ENCODE measurements at places on chromosomes 1 and 21.

GRCh38 chr1:30336550-30337323 is 386.6 kb downstream of the MATN1 start:
- no peak for DNase-seq

GRCh38 chr1:114696810-114697209 is 1.5 kb upstream of the AMPD1 start:
- DNase-seq = no peak

GRCh38 chr1:174391716-174392115 is 56.0 kb upstream of the GPR52 start:
- DNase-seq = no peak

DNA sequence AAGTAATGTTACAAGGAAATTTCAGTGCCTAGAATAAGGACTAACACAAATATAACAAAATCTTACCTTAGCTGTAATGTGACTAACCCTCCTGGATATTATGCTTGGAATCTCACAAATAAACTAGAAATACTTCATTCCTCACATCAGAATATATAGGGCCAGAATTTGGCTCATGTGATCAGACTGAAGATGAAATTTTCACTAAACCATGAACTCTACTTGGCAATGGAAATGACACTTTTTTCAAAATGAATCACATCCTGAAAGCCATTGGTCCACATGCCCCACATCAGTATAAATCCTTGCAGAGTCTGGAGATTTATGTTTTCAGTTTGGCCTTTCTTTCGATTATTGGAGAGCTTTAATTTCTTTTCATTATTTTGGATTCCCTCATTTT is 227.8 kb downstream of the NRIP1 start:
- DNase-seq = no peak

DNA sequence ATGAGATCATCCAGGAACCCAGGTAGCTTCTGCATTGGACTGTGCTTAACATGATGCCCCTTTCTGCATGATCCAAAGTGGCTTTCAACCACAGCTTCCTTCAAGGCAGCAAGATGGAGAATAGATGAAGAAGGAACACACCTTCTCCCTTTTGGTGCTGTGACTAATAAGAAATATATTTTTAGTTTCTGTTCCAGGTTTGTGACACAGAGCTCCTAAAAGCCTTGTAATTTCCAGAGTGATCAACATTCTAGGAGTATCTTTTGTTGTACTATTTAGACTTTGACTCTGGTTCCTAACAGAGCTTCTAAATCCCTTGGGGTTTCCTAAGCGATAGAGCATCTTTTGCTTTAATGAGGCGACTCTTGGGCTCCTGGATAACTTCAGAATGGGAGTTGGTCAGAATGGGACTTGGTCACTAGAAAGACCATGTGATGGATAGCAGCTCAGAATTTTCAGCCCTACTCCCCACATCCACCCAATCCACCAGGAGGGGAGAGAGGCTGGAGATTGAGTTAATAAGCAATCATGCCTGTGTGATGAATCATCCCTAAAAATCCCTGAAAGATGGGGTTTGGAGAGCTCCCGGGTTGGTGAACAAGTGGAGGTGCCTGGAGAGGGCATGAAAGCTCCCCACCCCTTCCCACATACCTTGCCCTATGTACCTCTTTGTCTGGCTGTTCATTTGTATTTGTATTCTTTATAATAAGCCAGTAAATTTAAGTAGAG is 134.8 kb downstream of the FGGY start:
- no peak for DNase-seq

- DNase-seq = no peak
These were observed 2.1 kb upstream of the FTCD start for GRCh38 chr21:46157396-46157986.

DNA sequence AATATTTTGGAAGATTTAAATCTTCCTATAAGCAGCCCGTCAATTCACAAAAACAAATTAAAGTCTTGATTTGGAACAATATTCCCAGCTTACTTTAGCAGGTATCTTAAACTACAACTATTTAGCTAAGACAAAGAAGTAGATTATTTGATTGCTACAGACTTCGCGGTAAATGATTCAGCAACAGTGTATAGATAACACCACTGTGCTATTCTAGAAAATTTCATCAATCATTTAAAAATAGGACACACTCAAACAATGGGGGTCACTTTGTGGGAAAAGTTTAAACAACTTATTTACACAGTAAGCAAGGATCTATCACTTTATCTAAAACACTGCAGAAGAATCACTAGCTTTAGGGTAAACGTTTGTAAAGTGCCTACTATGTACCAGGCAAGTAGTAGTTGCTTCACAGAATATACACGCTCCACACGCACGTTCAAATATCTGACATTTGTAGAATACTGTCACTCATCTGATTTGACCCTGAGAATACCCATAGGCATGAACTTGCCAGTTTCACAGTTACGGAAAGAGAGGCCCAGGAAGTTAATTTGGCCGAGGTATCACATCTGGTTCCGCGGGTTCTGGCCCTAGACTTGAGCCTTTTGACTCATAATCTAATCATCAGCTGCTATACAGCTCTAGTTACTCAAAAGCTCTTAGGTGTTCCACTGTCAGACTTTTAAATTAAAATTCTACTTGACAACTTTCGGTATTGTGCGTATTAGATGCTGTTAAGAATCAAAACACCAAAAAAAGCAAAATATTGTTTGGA is 876 bp downstream of the DENND2C start:
- no peak for DNase-seq

DNA sequence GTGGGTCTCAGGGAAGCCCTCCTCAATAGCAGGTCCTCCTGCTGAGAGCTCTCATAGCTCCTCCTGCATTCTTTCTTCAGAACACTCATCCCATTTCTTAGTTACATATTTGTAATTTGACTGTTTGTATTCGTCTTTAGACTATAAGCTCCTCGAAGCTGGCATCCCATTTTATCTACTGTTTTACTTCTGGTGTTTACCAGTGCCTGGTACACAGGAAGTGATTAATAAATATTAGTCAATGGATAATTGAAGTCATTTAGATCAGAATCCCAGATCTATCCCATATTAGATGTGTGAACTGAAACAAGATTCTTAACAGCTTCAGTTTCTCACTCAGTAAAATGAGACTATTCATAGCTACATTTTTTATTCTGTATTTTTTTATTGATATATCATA is 88.7 kb downstream of the PLPP3 start:
- DNase-seq = no peak

GRCh38 chr1:218374401-218375353 is 29.5 kb downstream of the TGFB2 start:
- no peak for DNase-seq

DNA sequence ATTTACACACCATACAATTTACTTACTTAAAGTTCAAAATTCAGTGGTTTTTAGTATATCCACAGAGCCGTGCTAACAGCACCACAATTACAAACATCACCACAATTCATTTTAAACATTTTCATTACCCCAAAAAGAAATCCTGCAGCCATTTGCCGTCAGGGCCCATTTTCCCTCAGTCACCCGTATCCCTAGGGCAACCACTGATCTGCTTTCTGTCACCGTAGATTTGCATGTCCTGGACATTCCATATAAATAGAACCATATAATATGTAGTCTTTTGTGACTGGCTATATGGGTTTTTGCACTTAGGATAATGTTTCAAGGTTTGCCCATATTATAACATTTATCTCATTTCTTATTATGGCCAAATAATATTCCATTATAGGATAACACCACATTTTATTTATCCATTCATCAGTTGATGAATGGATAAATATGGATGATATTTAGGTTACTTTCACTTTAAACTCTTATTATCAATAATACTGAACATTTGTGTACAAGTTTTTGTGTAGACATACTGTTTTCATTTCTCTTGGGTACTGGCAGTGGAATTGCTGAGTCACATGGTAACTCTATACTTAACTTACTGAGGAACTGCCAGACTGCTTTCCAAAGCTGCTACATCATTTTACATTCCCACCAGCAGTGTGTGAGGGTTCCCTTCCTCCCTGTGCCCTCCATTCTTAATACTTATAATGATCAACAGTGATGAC is 68.9 kb downstream of the ST3GAL3 start:
- no peak for DNase-seq

GRCh38 chr21:36773117-36773516 is 74.2 kb downstream of the SIM2 start:
- DNase-seq = no peak

DNA sequence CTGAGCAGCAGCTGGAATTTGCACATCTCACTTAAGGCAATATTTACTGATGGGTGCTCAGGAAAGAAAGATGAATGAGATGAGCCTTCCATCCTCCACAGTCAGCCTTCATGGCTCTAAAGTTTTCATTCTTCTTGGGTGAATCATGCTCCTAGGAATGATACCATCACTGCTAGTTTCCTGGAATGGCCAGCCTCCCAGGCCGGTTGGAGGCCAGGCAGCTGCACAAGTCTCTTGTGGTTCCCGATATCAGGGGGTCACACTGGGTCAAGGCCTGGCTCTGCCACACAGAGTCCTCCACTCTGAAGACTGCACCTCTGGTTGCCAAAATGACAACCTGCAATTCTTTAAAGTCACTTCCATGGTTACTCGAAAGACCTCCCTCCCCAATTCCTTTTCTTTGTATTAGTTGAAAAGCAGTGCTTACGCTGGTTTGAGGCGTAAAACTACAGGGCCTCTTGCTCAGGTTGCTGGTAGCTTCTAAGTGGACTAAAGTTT is 46.2 kb upstream of the PALMD start:
- DNase-seq = no peak

- DNase-seq = no peak
These were observed 16.1 kb downstream of the SMYD2 start for GRCh38 chr1:214296860-214297745.

GRCh38 chr1:85496941-85497582 is 32.1 kb upstream of the DDAH1 start:
- no peak for DNase-seq

- DNase-seq = no peak
These were observed 77.0 kb upstream of the ARHGAP29 start for GRCh38 chr1:94314222-94314858.

DNA sequence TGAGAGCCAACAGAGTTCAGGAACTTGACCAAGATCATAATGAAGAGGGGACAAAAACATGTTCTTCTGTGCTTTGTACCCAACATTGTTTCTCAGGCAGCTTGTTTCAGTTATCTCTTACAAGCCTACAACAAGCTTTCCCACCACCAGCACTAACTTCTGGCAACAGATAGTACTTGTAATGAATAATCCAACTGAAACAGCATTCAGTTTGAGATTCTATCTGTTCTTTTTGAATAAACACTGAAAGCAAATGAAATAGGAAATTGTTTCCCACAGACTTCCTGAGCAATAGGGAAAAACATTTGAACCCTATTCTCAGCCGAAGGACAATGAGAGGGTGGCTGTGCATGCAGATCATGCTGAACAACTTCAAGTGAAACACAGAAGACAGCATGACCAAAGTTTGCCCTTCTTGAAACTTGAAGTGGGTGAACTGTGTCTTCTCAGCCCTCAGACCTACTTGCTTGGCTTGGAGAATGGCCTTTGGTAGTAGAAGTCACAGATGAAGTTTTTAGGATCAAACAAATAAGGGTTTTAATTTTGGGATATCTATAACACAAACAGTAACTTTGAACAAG is 11.2 kb upstream of the HOOK1 start:
- DNase-seq = no peak

DNA sequence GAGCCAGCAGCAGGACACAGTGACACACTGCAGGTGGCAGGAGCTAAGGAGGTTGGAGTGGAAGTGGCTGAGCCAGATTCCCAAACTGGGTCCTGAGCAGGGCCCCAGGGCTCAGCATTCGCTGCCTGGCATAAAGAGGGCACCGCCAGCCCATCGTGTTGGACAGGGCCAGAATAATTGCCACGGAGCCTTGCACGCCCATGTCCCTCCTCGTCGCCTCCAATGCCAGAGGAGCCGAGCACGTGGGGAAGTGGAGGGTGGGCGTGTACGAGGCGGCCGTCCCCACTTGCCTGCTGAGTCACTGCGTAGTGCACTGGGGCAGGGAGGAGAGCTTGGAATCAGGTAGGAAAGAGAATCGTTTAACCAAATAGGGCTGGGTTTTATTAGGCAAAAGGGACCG is 26.1 kb upstream of the LRRC47 start:
- no peak for DNase-seq

DNA sequence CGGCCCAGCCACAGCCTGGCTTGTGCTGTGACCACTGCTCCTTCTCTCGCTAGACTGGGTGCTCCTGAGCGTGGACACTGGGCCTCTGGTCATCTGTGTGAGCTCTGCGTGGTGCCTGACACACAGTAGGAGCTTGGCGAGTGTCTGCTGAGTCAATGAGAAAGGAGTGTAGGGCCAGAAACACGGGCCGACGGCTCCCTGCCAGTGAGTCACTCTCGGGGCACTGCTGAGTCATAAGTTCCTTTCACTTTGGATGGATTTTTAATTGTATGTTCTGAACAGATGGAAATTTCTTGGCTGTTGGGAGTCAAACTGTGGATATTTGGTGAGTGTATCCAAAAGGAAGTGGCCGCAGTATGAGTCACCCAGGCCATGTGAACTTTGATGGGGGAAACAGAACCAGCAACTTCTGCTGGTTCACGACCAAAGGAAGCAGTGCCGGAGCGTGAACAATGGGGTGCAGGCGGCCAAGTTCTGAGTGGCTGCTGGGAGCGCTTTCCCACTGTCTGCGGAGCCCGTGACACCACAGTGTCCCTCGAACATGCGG is 41.0 kb upstream of the COL18A1 start:
- no peak for DNase-seq

- no peak for DNase-seq
These were observed 37.5 kb downstream of the TRPM2 start for GRCh38 chr21:44390886-44391285.

DNA sequence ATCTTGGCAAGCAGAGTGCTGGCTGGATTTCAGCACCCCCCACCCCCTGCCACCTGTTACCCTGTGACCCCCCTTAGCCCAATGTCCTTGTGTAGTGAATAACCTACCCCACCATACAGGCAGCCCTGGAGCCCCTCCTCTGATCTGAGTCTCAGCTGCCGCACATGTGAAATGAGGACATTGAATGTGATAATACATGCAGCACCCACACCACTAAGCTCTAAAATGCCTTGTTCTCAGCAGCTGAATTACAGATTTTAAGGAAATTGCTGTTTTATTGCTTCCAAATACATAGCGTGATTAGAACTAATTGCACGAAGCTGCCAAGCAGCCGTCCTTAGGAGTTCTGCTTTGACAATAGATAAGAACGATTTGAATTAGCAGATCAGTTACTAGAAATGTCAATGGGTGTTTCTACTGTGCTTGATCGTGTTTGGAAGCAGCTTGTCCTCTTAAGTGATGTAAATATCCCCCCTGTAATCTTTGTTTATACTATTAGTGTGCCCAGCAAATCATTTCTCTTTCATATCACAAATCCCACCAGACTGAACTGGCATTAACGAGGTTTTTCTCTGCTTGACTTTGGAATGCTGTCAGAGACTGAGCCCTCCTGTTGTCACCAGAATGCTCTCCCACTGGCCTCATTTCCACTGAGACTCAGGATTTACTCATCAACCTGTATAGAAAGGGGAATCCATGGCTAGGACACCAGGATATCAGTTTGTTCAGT is 4.9 kb downstream of the SLAMF8 start:
- DNase-seq = no peak

DNA sequence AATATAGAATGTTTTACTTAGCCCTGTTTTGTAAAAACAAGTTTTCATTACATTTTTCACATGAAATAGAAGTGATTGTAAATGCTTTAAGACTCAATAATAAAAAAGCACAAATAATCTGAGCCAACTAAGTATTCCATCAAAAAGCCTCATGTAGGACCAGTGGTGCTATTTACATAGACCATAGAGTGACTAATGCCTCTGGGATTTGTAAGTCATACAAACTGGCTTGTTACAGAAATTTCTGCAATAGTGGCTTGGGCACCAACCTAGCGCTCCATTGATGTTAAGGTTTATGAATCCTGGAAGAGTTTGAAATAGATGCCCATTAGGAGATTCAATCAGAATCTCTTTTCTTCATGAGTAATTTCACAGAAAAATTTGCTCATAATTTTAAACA is 31.9 kb downstream of the ZMYM1 start:
- DNase-seq = no peak
